ENCODE measurements at places on chromosomes 3 and 15.
A peak's percentile ranks its signal among the peaks of the same experiment; 100 is the strongest.

- no peak for DNase-seq
These were observed 24.3 kb upstream of the SUCLG2 start for GRCh38 chr3:67678665-67679064.

- DNase-seq: peak; percentile 71
These were observed 610 bp upstream of the SATB1 start for GRCh38 chr3:18425641-18426257.

GRCh38 chr15:78838489-78838888 lies 27.2 kb upstream of the ADAMTS7 start:
- DNase-seq: no peak

DNA sequence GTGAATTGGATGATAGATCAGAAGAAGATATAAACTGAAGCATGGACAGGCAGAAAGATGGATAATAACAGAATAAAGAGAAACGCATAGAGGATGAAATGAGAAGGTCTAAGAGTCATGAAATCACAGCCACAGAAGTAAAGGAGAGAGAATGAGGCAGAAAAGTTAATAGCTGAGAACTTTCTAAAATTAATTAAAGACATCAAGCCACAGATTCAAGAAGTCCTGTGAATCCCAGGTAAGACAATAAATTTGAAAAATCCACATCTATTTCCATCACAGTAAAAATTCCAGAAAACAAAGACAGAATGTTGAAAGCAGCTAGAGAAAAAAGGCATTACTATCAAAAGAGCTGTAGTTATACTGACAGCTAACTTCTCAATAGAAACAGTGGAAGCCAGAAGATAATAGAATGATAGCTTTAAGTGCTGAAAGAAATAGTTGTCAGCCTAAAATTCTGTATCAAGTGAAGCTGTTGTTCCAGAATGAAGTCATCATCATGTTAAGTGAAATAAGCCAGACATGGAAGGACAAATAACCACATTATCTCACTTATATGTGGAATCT lies 12.0 kb downstream of the ACVR2B start:
- DNase-seq: no peak

- DNase-seq: no peak
These were observed 8.8 kb downstream of the TBC1D23 start for GRCh38 chr3:100269410-100270214.

DNA sequence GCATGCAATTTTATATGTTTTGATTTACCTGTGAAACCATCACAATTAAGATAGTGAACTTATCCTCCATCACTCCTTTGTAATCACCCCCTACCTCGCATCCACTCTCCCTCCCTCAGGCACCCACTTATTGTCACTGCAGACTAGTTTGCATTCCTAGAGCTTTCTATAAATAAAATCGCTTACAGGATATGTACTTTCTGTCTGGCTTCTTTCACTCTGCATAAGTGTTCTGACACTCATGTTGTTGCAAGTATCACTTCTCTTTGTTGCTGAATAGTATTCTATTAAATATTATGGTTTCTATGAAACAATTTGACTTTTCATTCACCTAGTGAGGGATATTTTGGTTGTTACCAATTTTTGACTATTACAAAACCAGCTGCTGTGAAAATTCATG lies 139.3 kb downstream of the RSRC1 start:
- DNase-seq: no peak
